ENCODE measurements at places on chromosomes 7 and 10. TPM values are rescaled to one million over a fixed set of nuclear protein-coding genes. Genes with fewer than 3 reads are reported as not detected.

USP54 gene
- 47.3 TPM for total RNA-seq

DNA sequence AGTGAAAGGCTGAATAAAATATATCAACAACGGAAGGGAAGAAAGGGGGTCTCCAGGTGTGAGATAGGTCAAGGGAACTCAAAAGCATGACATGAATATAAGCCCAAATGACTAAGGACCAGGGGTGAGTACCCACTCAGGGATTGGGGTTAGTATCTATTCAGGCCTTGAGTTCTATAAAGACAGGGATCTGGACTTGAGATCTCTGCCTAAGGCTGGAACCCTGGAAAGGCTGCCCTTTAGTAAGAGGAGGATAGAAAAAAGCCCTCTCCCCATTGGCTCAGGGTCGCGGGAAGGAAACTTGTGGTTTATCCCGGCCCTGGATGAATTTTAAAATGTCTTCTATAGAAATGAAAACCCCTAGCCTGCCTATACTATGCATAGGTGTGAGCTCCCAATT lies 2.4 kb upstream of the ITPRIP start:
- H3K36me3 ChIP-seq, result no peaks in the 10 kb centered on the region
- peak overlapping the region; percentile 100 for H3K27ac ChIP-seq
- DNase-seq, result no peak
- no peaks in the 10 kb centered on the region for H3K27me3 ChIP-seq
- H3K4me1 ChIP-seq, result peaks cover 37% of the 10 kb centered on the region

DNA sequence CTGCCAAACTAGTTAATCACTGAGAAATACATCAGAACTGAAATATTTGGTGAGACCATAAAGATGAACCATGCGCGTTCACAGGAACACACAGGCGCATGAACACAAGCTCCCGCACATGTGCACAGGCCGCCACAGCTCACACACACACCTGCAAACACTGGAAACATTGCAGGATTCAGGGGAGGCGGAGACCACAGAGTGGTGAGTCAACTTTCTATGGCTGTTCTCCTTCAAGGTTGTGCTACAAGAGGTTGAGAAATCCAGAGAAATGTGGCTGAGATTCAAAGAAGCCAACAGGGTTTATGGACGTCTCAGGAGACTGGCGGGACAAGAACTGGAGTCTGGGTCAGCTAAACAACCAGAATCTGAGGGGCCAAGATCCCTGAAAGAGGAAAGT lies 17.8 kb downstream of the ESYT2 start:
- no peak for DNase-seq
- peaks cover 42% of the 10 kb centered on the region for H3K4me1 ChIP-seq
- no peaks in the 10 kb centered on the region for H3K27me3 ChIP-seq
- H3K27ac ChIP-seq, result peak overlapping the region; percentile 79
- H3K4me3 ChIP-seq, result no peak overlapping the region
- peaks cover 16% of the 10 kb centered on the region for H3K36me3 ChIP-seq

TLX1 gene
- not detected for total RNA-seq

OR2A5 gene
- total RNA-seq, result not detected

PCLO gene
- 5.0 TPM for total RNA-seq

- no peaks in the 10 kb centered on the region for H3K27me3 ChIP-seq
- H3K4me3 ChIP-seq, result no peak overlapping the region
- no peak overlapping the region for H3K27ac ChIP-seq
- DNase-seq, result no peak
Observed at GRCh38 chr7:116573541-116573940, 48.7 kb downstream of the CAV1 start.

C7orf57 gene
- total RNA-seq, result not detected

ZPBP gene
- total RNA-seq, result not detected

- H3K36me3 ChIP-seq, result peaks cover 100% of the 10 kb centered on the region
- H3K4me3 ChIP-seq, result no peak overlapping the region
- no peaks in the 10 kb centered on the region for H3K4me1 ChIP-seq
- no peak overlapping the region for H3K27ac ChIP-seq
- no peaks in the 10 kb centered on the region for H3K27me3 ChIP-seq
- DNase-seq, result no peak
Observed at GRCh38 chr7:155778349-155778748, 33.9 kb downstream of the SHH start.

DNA sequence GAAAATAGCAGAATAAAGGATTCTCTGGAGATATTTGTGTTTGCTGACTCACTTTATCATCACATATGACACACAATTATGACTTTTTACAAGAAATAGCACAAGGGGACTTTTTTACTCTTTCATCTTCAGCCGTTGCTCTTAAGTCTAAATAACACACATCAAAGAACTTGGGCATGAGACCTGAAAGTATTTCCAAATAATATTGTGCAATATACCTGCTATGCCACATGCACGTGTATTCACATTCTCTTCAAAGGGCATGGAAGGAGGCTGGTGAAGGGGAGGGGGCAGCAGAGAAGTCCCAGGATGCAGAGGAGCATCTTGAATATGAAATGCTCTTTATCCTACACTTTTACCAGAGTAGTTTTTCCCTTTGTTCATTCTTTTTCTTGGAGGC lies 4.1 kb upstream of the ADARB2 start:
- DNase-seq, result no peak
- no peaks in the 10 kb centered on the region for H3K36me3 ChIP-seq
- no peak overlapping the region for H3K27ac ChIP-seq
- H3K27me3 ChIP-seq, result peaks cover 15% of the 10 kb centered on the region

UFSP1 gene
- 8.7 TPM for total RNA-seq

NEUROG3 gene
- not detected for total RNA-seq

DNA sequence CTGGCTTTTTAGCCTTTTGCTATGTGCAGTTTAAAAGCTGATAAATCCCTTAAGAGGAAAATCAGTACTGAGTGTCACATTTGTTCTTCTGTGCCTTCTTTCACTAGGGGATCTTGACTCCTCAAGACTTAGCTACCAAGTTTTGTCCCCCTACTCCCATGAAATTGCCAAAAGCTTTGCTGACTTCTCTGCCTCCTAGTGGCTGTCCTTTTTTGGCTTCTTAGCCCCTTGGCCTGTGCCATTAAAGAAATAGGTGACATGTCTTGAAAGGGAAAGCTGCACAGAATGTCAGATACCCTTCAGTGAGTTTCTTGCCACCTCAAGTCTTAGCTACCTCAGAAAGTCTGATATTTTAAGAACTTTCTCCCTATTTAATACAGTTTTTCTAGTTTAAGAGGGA lies 10.5 kb downstream of the MKLN1 start:
- H3K4me1 ChIP-seq, result peaks cover 31% of the 10 kb centered on the region
- H3K27ac ChIP-seq, result no peak overlapping the region
- H3K27me3 ChIP-seq, result no peaks in the 10 kb centered on the region

RADIL gene
- 12.9 TPM for total RNA-seq

DNA sequence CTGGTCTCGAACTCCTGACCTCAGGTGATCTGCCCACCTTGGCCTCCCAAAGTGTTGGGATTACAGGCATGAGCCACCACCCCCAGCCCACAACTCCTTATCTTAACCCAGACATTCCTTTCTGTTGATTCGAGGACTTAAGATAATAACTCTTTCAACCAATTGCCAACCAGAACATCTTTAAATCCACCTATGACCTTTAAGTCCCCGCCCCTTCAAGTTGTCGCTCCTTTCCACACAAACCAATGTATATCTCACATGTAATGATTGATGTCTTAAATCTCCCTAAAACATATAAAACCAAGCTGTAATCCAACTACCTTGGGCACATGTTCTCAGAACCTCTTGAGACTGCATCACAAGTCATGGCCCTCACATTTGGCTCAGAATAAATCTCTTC lies 7.8 kb upstream of the ANKRD2 start:
- no peak overlapping the region for H3K4me3 ChIP-seq
- no peaks in the 10 kb centered on the region for H3K27me3 ChIP-seq
- H3K4me1 ChIP-seq, result no peaks in the 10 kb centered on the region
- H3K27ac ChIP-seq, result no peak overlapping the region
- no peak for DNase-seq
- H3K36me3 ChIP-seq, result peaks cover 5% of the 10 kb centered on the region

SLC26A4 gene
- total RNA-seq, result 0.42 TPM

DNA sequence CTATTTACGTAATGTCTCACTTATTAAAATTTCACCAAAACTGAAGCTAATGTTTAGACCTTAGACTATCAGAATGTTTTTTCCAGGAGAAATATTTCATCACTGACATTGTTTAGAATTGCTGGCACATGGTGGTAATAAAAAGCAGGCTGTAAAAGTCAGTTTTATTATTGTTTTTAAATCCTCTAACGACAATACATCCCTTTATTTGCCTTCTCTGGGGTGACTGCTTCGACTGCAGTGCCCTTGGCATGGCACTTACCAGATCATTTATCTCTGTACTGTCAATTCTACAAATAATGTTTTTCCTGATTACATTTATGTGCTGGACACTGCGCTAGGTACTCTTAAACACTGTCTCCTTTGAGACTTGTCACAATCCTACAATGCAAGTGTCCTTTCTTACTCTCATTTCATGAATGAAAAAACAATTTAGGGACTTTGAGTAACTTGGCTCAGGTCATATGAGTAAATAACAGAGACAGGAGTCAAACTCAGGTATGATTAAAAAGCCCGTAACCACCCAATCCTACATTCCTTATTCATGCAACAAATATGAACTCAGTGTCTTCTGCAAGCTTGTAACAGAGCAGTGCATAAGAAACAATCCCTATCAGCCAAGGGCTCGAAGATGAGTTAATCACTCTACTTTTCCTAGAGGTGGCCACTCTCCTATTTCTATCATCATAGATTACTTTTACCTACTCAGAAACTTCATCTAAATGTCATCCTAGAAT lies 5.6 kb upstream of the ING3 start:
- no peak for DNase-seq
- no peak overlapping the region for H3K4me3 ChIP-seq
- H3K36me3 ChIP-seq, result no peaks in the 10 kb centered on the region
- H3K27ac ChIP-seq, result no peak overlapping the region
- H3K27me3 ChIP-seq, result no peaks in the 10 kb centered on the region

- H3K4me1 ChIP-seq, result no peaks in the 10 kb centered on the region
- no peak overlapping the region for H3K4me3 ChIP-seq
- H3K36me3 ChIP-seq, result no peaks in the 10 kb centered on the region
- DNase-seq, result no peak
Observed at GRCh38 chr10:57247271-57247670, 886.2 kb upstream of the ZWINT start.

ZNHIT1 gene
- 77.1 TPM for total RNA-seq

DNA sequence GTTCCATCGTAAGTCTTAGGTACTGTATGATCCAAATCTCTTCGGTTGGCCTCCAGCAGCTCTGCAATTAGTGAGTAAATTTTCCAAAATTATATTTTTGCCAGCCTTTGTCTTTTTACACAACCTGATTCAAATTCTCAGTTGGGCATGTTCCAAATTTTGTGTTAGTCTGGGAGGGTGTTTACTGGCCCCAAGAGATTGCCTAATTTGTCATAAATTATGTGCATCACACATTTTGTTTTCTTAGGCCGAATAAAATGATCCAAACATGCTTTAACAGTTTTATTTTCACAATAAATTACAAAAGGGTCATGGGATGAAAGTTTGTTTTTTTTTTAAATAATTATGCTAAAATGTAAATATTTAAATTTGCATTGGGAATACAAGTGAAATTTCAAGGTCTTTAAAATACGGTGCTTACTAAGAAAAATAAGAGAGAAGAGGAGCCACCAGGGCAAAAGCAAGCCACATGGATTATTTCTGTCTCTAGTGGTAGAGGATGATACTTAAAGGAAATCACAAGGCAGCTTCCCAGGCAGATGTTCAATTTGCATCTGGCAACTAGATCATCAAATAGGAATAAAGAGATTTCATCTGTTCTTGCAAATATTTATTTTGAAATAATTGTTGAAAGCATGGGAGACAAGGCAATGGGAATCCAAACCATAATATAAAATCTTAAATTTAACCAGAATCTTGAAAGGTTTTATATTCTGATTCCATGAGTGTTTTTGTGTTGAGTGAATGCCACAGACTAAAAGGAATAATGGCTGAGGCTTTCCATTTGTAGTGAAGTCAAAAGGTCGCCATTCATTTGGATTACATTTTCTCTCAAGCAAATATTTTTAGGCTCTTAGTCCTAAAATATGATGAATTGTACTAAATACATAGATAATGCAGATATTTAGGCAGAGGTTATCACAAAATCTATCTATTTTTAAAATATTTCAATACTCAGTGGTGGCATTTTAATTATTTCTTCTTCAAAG lies 111.1 kb downstream of the MDFIC start:
- no peaks in the 10 kb centered on the region for H3K4me1 ChIP-seq
- no peak for DNase-seq
- H3K4me3 ChIP-seq, result no peak overlapping the region
- H3K36me3 ChIP-seq, result no peaks in the 10 kb centered on the region
- H3K27ac ChIP-seq, result no peak overlapping the region

- no peak overlapping the region for H3K4me3 ChIP-seq
- no peaks in the 10 kb centered on the region for H3K36me3 ChIP-seq
- peak; percentile 7 for DNase-seq
- no peak overlapping the region for H3K27ac ChIP-seq
- H3K4me1 ChIP-seq, result peaks cover 6% of the 10 kb centered on the region
Observed at GRCh38 chr10:50653142-50653541, 29.4 kb upstream of the SGMS1 start.

GIMAP2 gene
- total RNA-seq, result 9.7 TPM

DNA sequence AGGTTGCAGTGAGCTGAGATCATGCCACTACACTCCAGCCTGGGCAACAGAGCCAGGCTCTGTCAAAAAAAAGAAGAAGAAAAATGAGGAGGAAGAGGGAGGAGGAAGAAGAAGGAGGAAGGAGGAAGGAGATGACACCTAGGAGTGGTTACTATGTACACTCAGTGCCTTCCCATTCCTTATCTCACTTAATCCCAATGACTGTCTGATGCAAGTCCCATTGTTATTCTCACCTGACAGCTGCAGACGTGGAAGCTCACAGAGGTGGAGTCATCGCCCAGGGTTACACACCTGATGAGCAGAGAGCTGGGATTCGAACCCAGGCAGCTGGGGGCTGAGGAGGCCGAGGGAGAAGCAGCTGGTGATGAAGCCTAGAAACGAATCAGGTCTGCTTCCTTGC lies 258.8 kb downstream of the SNX10 start:
- no peak overlapping the region for H3K4me3 ChIP-seq
- no peak overlapping the region for H3K27ac ChIP-seq
- DNase-seq, result no peak
- H3K27me3 ChIP-seq, result peaks cover 23% of the 10 kb centered on the region
- no peaks in the 10 kb centered on the region for H3K4me1 ChIP-seq

- DNase-seq, result no peak
- H3K4me3 ChIP-seq, result no peak overlapping the region
- no peaks in the 10 kb centered on the region for H3K4me1 ChIP-seq
Observed at GRCh38 chr7:137694405-137694804, 152.4 kb downstream of the DGKI start.

DNA sequence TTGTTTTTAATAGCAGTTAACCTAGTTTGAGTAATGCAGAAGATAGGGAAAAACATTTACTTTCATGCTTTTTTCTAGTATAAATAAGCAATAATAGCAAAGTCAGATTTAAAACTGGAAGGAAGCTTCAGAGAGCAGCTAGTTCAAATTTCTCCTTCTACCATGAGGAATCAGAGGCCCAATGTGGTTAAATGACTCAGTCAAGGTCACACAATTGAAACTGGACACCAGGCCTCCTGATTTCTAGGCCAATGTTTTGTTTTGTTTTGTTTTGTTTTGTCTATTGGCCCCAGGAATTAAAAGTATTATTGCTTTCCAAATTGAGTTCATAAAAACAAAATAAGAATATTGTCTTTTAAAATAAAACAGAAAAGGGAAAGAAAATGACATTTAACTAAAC lies 122.3 kb downstream of the TRIL start:
- H3K27me3 ChIP-seq, result no peaks in the 10 kb centered on the region
- no peaks in the 10 kb centered on the region for H3K36me3 ChIP-seq
- no peak overlapping the region for H3K4me3 ChIP-seq

KLLN gene
- total RNA-seq, result 0.17 TPM

SEMA3C gene
- 181 TPM for total RNA-seq

- H3K27ac ChIP-seq, result no peak overlapping the region
- no peaks in the 10 kb centered on the region for H3K36me3 ChIP-seq
- H3K4me1 ChIP-seq, result no peaks in the 10 kb centered on the region
- H3K4me3 ChIP-seq, result no peak overlapping the region
Observed at GRCh38 chr7:55309040-55309991, 55.8 kb upstream of the LANCL2 start.

Data from esophagus muscularis mucosa (tissue), 4 donors.